ENCODE measurements at places on chromosomes 2 and 18. TPM values are rescaled to one million over a fixed set of nuclear protein-coding genes. Genes with fewer than 3 reads are reported as not detected.

AQP12A gene
- total RNA-seq: not detected

MRPL33 gene
- 349 TPM for total RNA-seq

MC5R gene
- not detected for total RNA-seq

IMPA2 gene
- 86.8 TPM for total RNA-seq

ZNF892 gene
- total RNA-seq: 0.25 TPM

EIPR1 gene
- 39.0 TPM for total RNA-seq

TCF23 gene
- not detected for total RNA-seq

ATAD2B gene
- total RNA-seq: 8.3 TPM

CERKL gene
- total RNA-seq: 0.15 TPM

LIMS3 gene
- not detected for total RNA-seq

ASXL2 gene
- 10.0 TPM for total RNA-seq

ALK gene
- not detected for total RNA-seq

RAPGEF4 gene
- total RNA-seq: 0.29 TPM

RNU2-63P gene
- not detected for total RNA-seq

CCDC68 gene
- 6.5 TPM for total RNA-seq

UGT1A5 gene
- not detected for total RNA-seq

Measured in A549 treated with Mapracorat at 1 μM for 4 hours (cell line).